Activated naive CD8-positive, alpha-beta T cell treated with anti-CD3 and anti-CD28 coated beads for 36 hours (primary cell): ENCODE measurements at places on chromosomes 1 and 21. TPM values are rescaled to one million over a fixed set of nuclear protein-coding genes. Genes with fewer than 3 reads are reported as not detected.
A peak's percentile ranks its signal among the peaks of the same experiment; 100 is the strongest.

A3GALT2 gene
- not detected for total RNA-seq

TEDDM1 gene
- not detected for total RNA-seq

PADI2 gene
- total RNA-seq = 0.06 TPM

S100A13 gene
- 5.7 TPM for total RNA-seq

INKA2 gene
- 0.84 TPM for total RNA-seq

CA14 gene
- total RNA-seq = not detected

GRCh38 chr1:241849345-241849695, 1.3 kb downstream of the EXO1 start:
- no peak for DNase-seq

DNA sequence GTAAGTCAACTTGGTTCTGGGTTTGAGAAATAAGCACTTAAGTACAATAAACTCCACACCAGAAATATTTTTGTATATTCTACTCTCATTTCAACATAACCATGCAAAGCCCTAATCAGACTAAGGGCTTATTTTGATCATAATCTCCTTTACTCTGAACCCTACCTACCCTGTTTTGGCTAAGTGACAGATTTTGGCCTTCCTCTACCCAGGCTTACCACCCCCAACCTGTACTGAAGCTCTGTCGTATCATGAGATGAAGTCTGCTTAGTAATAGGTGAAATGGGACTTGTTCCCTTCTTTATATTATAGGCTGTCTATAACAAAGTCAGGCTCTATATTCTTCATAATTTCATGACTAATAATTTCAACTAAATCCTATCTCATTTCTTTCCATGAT, 135.5 kb downstream of the RERE start:
- no peak for DNase-seq

DNA sequence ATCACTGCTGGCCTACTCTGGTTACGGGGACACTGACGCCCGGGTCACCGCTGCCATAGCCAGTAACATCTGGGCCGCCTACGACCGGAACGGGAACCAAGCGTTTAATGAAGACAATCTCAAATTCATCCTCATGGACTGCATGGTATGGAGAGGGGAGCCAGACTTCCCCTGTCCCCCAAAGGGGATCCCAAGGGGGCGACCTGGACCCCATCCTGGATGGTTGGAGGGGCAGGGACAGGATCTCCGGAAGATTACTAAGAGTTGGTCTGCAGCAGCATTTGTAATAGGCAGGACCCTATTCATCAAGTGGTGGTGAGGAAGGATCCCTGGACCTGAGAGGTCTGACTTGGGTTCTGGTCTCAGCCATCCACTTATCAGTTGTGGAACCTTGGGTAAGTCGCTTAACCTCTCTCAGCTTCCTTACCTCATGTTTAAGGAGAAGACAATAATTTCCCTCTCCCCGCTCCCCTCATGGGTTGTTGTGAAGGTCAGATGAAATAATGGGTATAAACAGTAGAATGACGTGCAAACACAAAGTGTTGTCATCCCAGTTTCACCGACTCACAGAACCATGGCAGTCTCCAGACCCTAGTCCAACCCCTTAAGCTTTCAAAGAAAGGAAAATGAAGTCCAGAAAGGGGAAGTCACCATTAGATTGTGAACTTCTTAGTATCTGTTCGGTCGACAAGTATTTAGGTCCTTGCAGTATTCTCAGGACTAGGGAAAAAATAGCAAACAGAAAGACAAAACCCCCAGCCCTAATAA, 883 bp downstream of the LAMTOR2 start:
- peak; percentile 29 for DNase-seq

- DNase-seq = no peak
Observed at GRCh38 chr1:15856888-15857287, 9.4 kb downstream of the SPEN start.

DNA sequence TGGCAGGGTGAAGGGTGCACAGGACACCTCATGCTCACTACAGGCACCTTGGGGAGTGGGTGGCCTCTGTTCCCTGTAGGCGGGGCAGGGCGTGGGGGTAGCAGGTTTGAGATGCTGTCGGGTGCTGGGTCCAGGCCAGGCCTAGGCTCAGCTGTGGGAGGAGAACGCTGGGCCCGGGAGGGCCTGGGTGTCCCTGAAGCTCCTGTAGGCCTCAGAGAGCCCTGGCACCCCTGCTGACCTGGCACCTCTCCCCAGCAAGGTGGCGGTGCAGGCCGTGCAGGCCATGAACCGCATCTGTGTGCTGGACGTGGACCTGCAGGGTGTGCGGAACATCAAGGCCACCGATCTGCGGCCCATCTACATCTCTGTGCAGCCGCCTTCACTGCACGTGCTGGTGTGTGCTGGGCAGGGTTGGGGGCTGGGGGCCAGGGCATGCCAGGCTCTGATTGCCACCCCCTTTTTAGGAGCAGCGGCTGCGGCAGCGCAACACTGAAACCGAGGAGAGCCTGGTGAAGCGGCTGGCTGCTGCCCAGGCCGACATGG, 2.5 kb upstream of the GJC2 start:
- DNase-seq = no peak

DNA sequence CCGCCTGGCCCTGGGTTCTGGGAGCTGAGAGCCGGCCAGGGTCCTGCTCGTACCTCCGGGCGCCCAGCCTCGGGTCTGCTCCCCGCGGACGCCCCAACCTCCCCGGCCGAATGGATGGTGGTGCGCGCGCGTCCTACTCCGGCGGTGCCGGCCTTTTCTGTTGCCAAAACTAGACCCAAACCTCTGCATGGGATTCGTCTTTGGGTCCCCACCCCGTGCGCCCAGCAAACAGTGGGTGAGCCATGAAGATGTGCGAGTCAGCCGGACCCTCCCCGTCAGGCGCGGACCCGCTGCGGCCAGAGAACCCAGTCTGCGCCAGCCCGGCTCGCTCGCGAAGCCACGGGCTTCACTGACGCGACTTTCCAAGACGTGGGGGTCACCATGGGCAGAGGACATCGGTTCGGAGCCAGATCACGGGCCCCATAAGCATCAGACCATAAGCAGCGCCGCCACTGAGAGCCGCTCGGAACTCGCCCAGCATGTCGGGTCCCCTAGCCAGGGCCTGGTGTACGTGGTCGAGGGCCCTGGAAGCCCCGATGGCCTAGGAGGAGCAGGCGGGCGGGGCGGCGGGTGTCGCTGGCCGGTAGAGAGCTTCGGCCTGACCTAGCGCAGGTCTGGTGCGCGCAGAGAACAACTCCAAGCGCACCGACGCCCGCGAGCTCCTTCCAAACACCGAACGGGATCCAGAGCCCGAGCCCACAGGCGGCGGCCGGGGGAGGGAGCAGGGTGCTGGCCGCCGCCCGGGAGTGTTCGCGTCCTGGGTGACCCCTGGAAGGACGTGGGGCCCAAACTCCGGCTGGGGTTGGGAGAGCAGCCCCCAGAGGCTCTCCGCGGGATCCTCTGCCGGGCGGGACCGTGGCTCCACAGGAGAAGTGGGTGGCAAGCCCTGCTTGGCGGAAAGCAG, 1.0 kb upstream of the TP73 start:
- DNase-seq = no peak

DNA sequence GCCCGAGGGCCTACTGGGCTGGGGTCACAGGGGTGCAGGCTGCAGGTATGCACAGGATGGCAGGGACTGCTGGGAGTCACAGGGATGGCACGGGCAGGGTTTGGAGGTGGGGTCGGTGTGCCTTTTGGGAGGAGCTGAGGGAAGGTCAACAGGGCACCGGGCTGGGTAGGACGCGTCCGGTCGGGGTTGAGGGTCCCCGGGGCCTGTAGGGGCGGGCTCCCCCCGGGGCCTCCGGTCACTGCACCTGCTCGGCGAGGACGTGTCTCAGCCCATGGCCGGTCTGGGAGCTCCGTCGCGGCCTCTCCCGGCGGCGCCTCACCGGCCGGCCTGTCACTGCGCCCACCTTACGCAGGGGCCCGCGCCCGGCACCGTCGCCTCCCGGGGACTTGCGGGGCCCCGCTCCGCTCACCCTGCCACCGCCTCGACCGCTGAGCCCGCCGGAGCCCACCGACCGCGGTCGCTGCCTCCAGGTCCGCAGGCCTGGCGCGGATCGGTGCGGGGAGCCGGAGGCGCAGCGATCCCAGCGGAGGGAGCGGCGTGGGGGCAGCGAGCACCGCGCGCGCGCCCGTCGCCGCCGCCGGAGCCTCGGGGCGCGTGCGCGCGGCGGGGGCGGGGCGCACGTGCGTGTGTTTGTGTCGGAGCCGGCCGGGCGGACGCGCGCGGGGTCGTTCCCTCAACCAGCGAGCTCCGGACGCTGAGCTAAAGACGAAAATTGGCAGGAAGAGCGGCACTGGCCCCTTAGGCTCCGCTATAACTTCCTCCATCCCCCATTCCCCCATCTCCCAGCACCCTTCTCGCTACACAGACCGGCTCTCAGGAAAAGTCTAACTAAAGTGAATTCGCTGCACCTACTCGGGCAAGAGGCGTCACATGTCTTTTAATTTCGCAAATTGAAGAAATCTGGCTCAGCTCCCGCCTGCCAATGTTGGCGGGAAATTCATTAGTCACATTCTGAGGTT, at the start of gene AMIGO1:
TSS of gene AMIGO1 (minus strand) at position 552 of the 959 bp plus-strand sequence. CDS start 815 bp downstream, outside the sequence.
- DNase-seq = peak; percentile 74

DNA sequence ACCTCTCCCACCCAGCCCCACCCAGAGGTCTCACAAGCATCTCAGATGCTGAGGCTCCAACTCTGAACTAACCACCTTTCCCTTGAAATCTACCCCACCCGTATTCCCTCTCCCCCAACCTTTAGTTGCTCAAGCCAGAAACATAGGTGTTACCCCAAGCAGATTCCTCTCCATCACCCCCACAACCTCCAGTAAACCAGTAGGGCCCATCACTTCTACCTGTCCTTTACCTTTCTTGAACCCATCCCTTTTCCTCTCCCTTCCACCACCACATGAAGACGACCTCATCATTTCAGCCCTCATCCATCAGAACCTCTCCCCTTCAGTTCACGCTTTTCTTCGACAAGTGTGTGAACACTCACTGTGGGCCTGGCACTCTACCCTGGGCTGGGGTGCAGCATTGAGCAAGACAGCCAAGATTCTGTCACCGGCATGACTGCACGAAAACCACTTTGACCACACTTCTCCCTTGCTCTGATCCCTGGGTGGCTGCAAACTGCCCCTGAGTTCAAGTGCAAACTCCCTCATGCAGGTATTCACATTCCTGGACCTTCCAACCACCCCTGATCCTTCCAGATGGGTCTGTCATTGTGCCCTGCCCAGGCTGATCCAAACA, 65.5 kb upstream of the LAPTM5 start:
- no peak for DNase-seq

DNA sequence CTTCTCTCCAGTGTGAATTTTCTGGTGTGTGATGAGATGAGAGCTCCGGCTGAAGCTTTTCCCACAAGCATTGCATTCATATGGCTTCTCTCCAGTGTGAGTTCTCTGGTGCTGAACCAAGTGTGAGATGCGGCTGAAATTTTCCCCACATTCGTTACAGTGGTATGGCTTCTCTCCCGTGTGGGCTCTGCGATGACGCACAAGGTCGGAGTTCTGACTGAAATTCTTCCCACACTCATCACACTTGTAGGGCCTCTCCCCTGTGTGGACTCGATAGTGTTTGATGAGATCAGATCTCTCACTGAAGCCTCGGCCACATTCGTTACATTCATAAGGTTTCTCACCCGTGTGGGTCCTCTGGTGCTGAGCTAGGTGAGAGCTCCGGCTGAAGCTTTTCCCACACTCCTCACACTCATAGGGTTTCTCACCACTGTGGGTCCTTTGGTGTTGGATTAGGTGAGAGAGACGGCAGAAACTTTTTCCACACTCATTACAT, 7.4 kb downstream of the ZNF436 start:
- DNase-seq = no peak

DNA sequence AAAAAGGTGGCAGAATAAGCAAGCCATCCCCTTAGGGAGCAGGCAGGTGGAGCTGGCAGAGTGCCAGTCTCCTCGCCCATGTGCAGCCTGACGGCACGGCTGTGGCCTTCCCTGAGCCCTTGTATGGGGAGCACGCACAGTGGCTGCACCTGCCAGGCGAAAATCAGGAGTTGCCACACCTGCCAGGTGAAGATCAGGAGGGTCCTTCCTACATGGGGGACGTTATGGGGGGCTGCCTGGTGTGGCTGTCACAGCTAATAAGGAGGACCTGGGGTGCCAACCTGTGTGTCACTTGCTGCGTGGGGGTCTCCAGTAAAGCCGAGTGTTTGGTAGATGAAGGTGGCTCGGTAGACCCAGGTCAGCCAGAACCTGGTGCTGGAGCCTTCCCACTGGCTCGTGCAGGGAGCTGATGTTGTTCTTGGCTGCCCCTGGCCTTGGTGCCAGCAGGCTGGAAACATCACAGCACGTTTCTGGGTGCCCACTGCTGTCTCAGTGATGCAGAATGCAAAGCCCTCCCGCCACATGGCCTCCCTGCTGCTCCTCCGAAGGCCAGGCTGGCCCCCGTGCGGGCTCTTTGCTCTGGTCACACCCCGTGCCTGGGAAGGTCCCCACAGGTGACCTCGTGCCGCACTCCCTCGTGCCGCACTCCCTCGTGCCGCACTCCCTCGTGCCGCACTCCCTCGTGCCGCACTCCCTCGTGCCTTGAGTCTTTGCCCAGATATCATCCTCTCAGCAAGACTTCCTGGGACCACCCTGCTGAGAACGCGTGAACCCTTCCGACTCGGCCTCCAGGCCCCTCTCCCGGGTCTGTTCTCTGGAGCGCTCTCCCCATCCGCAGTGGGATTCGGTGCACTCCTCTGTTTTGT, 55.4 kb downstream of the SLC37A1 start:
- DNase-seq = no peak

- no peak for DNase-seq
Observed at GRCh38 chr1:152801333-152801732, 4.8 kb downstream of the LCE1D start.

DNA sequence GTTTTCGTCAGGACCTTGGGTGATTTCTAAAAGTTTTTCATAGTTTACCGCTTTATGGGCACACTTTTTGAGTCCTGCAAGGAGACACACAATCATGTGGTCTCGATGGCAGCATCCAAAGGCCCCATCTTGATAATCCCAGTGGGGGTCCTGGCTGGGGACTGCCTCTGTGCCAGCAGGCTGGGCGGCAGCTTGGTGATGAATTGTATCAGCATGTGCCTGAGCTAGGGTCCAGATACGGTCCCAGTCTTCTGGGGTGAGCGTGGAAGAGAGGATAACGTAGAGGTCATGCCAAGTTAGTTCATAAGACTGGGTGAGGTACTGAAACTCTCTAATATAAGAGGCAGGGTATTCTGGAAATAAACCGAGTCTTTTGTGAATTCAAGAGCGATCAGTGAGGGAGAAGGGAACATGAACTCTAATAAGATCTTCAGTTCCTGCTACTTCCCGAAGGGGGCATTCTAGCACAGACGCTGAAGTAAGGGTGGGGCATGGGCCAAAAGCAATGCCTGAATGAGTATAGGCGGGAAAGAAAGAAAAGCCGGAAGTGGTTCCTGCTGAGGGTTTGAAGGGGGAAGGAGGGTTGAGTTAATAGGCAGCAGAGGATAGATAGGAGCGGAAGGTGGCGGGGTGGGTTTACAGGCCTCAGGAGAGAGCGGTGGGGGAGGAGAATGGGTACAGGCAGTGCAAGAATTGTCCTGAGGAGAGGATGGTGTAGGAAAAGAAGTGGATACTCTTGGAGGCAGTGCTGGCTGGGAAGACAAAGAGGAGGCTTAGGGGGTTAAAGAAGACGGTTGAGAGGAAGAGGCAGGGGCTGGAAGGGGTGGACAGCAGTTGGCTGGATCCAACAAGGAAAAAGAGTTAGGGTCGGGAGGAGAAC, 1.6 kb downstream of the ERVH48-1 start:
- DNase-seq = peak; percentile 78

GRCh38 chr1:91928026-91928425, 21.2 kb upstream of the BRDT start:
- no peak for DNase-seq
